Esophagus muscularis mucosa (tissue), 4 donors: ENCODE measurements at places on chromosomes 2 and 18. TPM values are rescaled to one million over a fixed set of nuclear protein-coding genes. Genes with fewer than 3 reads are reported as not detected.

TUBA3D gene
- not detected for total RNA-seq

NPHP1 gene
- 6.6 TPM for total RNA-seq

ST6GAL2 gene
- total RNA-seq, result 10.9 TPM

SPC25 gene
- not detected for total RNA-seq

LIMS2 gene
- total RNA-seq, result 99.2 TPM

LOXHD1 gene
- total RNA-seq, result not detected

AMER3 gene
- total RNA-seq, result not detected

DLX1 gene
- total RNA-seq, result 0.83 TPM

ELMOD3 gene
- total RNA-seq, result 17.4 TPM

TFCP2L1 gene
- 0.50 TPM for total RNA-seq

LBX2 gene
- 0.69 TPM for total RNA-seq

THSD7B gene
- 0.06 TPM for total RNA-seq

AQP12B gene
- not detected for total RNA-seq

STK39 gene
- total RNA-seq, result 48.2 TPM

LCT gene
- total RNA-seq, result not detected

KIF1A gene
- 1.7 TPM for total RNA-seq

TFPI gene
- 93.1 TPM for total RNA-seq

ZNF142 gene
- 25.3 TPM for total RNA-seq

LAPTM4A gene
- total RNA-seq, result 154 TPM

KLHL29 gene
- total RNA-seq, result 24.2 TPM

DNER gene
- total RNA-seq, result 4.2 TPM

DNAH7 gene
- total RNA-seq, result 0.83 TPM

ICOS gene
- total RNA-seq, result not detected

INHA gene
- total RNA-seq, result 0.75 TPM

DSG1 gene
- total RNA-seq, result not detected

MC2R gene
- not detected for total RNA-seq

FOXD4L1 gene
- not detected for total RNA-seq

SP100 gene
- 92.2 TPM for total RNA-seq

RTP5 gene
- total RNA-seq, result 0.17 TPM

MTCL1 gene
- total RNA-seq, result 48.0 TPM

ABCG8 gene
- not detected for total RNA-seq

C18orf63 gene
- total RNA-seq, result not detected

PHLPP1 gene
- total RNA-seq, result 14.9 TPM

TGFA gene
- total RNA-seq, result 2.0 TPM

TANK gene
- 64.8 TPM for total RNA-seq

CD207 gene
- total RNA-seq, result 1.0 TPM

UGT1A7 gene
- not detected for total RNA-seq

POTEI gene
- total RNA-seq, result not detected

TUBA3E gene
- not detected for total RNA-seq

GNAL gene
- 13.3 TPM for total RNA-seq

SLC38A11 gene
- total RNA-seq, result 1.4 TPM

ATAD2B gene
- total RNA-seq, result 12.6 TPM

GYPC gene
- total RNA-seq, result 197 TPM

DNAH6 gene
- total RNA-seq, result 0.13 TPM

ITGB6 gene
- total RNA-seq, result 0.17 TPM

NEU4 gene
- not detected for total RNA-seq

HOXD3 gene
- total RNA-seq, result 0.86 TPM

ANO7 gene
- total RNA-seq, result not detected

ACYP2 gene
- 20.4 TPM for total RNA-seq

TMEM17 gene
- 1.9 TPM for total RNA-seq

PARD6G gene
- total RNA-seq, result 11.3 TPM

LRATD1 gene
- 10.2 TPM for total RNA-seq

SH2D6 gene
- total RNA-seq, result not detected

NAT8 gene
- not detected for total RNA-seq

PLGLB1 gene
- 4.6 TPM for total RNA-seq

DOK6 gene
- total RNA-seq, result 4.1 TPM
